ENCODE measurements at places on chromosomes 13 and 19. TPM values are rescaled to one million over a fixed set of nuclear protein-coding genes. Genes with fewer than 3 reads are reported as not detected.

Gene ZNF491
- 2.2 TPM for total RNA-seq

Gene KLK11
- not detected for total RNA-seq

Gene KMT2B
- total RNA-seq = 54.6 TPM

Gene QPCTL
- total RNA-seq = 30.6 TPM

Gene SHISA2
- total RNA-seq = 0.16 TPM

Gene MEIS3
- total RNA-seq = 0.12 TPM

Gene HCST
- total RNA-seq = 40.0 TPM

GRCh38 chr19:40584007-40584406 is 7.3 kb downstream of the SHKBP1 start:
- DNase-seq = no peak

- DNase-seq = no peak
These were observed 112.3 kb downstream of the MIPEP start for GRCh38 chr13:23776698-23777574.

- no peak for DNase-seq
These were observed 95.6 kb upstream of the HTR2A start for GRCh38 chr13:46992383-46992952.

DNA sequence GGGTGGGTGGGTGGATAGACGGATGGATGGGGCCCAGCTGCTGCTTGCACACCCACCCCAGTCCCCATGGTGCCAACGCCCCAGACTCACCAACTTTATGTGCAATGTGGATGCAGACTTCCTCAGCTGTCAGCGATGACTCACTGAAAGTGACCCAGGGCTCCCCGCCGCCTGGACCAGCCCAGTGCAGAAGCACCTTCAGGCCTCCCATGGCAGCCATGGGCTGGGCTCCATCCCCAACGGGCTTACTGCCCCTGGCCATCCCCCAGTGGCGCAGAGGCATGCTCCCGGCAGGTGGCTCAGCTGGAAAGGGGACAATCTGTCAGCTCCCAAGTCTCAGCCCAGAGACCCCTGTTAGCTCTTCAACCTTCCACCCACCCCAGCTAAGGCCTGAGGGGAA is 2.2 kb downstream of the TYK2 start:
- no peak for DNase-seq

GRCh38 chr19:30739394-30739793 is 367.2 kb downstream of the ZNF536 start:
- no peak for DNase-seq

DNA sequence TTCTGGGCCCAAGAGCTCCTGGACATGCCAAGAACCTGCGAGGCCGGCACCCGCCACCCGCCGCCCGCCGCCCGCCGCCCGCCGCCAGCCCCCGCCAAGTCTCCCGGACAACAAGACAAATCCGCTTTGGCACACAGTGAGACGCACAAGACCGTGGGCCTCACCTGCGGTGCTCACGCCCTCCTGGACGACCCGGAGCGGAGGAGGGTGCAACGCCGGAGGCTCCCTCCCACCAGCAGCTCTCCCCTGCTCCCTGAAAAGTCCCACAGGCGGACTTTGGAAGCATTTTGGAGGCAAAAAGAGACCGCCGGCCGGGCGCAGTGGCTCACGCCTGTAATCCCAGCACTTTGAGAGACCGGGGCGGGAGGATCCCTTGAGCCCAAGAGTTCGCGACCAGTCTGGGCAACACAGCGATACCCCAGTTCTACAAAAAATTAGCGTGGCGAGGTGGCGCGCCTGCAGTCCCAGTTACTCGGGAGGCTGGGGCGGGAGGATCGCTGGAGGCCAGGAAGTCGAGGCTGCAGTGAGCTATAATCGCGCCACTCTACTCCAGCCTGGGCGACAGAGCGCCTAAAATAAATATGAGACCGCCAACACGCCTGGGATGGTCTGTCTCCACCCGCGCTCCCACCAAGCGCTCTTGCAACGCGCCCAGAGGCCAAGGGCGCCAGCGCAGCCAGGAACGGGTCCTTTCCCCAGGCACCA is 783 bp downstream of the RHPN2 start:
- DNase-seq = no peak

DNA sequence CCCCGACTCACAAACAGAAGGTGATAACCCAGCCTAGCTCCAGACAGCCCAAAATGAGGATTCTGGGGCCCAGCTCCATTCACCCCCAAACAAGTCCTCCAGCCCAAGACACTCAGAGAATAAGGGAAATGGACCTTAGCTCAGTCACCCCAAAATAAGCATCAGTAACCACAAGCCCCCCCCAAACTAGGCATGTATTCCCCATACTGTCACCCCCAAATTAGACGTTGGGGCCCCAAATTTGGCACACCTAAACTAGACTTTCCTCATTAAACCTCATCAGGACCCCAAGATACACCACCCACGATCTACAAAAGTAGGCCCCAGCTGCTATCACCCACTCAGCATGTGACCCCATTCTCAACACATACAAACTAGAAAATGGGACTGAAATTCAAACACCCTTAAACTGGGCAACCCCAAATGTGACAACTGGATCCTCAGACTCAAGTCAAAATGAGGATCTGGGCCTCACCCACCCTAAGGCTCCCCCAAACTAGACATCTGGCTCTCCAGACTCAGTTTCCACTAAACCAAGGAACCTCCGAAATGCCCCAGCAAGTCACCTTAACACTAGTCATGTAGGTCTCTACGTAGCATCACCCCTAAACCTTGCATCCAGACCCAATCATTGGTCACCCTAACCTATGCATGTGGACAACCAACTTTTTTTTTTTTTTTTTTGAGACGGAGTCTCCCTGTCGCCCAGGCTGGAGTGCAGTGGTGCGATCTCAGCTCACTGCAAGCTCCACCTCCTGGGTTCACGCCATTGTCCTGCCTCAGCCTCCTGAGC is 13.4 kb upstream of the ERFL start:
- no peak for DNase-seq

DNA sequence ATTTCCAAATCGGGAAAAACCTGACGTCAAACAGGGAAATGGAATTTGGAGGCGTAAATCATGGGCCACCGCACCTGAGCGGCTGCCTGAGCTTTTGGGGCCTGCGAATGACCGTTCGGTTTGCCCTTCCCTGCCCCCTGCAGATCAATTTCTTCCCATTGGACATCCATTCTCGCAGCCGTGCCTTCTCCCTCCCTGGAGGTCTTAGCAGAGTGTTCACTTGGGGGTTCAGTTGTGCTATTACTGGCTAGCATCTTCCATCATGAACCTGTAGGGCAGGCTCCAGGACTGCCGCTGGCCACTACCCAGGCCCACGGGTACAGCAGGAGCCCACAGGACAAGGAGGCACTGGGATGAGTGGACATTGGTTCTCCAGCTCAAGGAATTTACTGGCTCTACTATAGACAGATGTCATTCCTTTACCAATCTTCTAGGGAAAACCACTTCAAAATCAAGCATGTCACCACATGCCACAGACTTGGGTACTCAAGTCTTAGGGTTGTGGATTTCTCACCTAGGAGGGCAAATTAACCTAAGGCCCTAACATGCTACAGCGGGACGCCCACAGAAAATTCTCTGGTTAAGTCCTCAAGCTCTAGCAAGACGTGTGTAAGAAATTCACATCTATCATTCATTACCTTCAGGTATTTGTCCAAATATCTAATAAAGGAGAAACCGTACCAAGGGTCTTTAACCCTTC is 75.5 kb downstream of the COL4A1 start:
- no peak for DNase-seq

DNA sequence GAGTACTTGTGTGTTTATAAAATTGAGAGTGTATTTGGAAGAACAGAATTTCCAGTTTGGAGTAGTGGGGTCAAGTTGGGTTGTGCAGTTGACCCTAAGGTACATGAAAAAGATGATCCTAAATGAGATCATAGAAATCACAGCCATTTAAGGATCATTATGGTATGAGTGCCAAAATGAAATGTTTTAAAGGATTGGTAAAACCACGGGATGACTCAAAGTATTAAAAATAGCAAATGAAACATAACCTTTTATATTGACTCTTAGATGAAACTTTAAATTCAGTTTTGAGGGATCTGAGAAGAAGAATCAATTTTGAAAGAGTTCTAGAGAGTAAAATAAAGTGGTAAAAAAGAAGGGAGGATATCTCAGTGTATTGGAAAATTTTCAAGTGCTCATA is 773.8 kb downstream of the GPC5 start:
- DNase-seq = no peak

DNA sequence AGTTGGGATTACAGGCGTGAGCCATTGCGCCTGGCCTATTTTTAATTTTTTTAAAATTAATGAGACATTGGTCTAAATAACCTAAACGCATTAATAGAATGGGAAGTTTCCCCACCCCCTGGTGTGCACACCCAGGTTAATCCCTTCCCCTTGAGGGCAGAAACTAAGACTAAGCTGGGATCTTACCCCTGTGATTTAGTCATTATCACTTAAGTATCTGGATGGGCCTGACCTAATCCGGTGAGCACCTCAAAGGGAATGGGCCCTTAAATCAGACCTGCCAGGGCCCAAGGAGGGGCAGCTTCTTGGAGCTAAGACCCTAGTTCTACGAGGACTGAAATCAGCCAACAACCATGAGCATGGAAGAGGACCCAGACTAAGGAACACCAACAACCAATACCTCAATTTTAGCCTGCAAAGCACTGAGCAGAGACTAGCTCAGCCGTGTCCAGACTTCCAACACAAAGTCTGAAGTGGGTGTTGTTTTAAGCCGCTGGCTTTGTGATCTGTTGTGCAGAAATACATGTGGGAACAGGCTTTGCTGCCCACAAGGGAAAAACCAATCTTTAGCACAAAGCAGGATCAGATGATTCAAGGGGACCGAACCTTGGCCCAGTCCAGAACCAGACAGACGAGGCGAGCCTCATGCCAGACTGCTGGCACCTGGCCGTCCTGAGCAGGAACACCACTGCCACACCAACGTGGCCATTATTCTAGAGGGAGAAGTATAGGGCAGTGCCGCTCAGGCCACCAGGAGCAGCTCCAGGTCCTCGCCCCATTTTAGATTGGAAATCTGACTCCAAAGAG is 7.1 kb downstream of the UBE2S start:
- no peak for DNase-seq

GRCh38 chr13:113947311-113948033 is 26.4 kb downstream of the C13orf46 start:
- DNase-seq = no peak

- DNase-seq = peak; percentile 83
These were observed 693 bp upstream of the TMED1 start for GRCh38 chr19:10836479-10837330.

DNA sequence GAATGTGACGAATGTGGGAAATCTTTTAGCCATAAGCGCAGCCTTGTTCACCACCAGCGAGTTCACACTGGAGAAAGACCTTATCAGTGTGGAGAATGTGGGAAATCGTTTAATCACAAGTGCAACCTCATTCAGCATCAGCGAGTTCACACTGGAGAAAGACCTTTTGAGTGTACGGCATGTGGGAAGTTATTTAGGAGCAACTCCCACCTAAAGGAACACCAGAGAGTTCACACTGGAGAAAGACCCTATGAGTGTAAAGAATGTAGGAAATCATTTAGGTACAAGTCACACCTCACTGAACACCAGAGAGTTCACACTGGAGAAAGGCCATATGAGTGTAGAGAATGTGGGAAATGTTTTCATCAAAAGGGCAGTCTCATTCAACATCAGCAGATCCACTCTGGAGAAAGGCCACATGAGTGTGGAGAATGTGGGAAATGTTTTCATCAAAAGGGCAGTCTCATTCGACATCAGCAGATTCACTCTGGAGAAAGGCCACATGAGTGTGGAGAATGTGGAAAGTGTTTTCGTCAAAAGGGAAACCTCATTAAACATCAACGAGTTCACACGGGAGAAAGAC is 7.6 kb downstream of the ZNF776 start:
- no peak for DNase-seq

DNA sequence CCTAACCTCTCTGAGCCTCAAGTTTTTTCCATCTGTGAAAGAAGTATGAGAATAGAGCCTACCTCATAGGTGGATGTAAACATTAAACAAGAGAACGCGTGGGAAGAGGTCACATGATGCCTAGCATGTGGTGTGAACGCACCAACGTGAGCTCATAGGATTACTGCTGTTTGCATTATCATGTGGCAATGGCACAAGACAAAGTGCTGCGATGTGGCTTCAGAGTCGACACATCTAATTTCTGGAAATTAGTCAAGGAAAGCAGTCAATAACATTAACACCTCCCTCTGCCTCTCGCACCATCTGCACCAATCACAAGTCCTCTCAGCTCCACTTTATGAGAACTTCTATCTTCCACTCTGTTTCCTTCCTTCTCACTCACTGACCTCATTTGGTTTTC is 489.7 kb downstream of the COG6 start:
- DNase-seq = no peak

DNA sequence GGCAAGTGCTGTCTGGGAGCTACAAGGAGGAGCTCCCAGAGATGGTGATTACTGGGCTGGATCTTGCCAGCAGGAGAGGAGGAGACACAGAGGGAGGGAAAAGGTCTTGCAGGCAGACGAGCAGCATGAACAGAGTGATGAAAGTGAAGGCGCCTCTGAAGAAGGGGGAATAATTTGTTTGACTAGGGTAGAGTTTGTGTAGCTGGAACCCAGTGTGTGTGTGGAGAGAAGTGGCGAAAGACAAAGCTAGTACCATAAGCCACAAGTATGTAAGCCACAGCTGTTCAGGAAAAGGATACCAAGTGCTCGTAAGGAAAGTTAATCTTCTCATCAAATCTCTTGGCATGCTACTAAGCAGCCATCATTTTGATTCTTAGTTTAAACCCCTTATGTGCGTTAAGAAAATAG is 5.4 kb downstream of the FLT1 start:
- DNase-seq = no peak

GRCh38 chr13:76955193-76955592 is 6.9 kb downstream of the ACOD1 start:
- DNase-seq = no peak

- DNase-seq = no peak
These were observed 447.5 kb upstream of the ATXN8OS start for GRCh38 chr13:69660155-69660554.

- DNase-seq = no peak
These were observed 26.2 kb downstream of the CELF5 start for GRCh38 chr19:3250675-3251074.

DNA sequence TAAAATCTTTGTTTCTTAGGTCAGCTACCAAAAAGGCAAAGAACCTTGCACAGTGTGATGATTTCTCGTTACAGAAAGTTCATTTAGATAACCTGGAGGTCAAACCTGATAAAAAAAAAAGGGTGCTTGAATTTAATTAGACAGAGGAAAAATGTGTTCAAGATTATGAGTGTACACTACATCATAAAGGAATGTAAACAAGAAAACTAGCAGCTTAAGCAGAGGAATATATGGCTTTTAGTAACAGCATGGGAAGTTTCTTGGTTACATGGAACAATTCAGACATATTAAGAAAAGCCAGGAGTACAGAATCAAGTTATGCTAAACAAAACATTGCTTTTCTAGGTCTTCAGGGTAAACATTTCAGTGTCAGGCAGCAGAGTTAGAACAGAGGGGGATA is 32.9 kb downstream of the ING1 start:
- DNase-seq = no peak

DNA sequence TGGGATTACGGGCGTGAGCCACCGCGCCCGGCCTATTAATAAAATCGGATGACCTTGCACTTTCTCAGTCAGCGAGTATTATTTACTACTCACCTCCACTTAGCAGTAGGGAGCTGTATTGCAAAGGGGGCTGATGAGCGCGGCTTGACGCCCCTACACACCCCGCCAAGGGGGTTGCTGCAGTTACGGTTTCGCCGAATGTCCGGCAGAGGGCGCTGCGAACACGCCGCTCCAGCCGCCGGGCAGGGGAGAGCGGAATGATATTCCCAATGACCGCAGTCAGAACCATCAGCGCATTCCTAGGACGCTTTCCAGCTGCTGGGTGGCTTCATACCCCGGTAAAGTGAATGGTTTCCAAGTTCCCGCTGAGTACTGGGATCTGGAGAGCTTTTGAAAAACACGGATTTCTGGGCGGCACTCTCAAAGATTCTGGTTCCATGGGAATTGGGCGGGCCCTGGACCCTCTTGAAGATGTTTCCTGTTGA is 30.0 kb upstream of the TPT1 start:
- DNase-seq = peak; percentile 62
